ENCODE measurements at places on chromosomes 7 and 10.

DNA sequence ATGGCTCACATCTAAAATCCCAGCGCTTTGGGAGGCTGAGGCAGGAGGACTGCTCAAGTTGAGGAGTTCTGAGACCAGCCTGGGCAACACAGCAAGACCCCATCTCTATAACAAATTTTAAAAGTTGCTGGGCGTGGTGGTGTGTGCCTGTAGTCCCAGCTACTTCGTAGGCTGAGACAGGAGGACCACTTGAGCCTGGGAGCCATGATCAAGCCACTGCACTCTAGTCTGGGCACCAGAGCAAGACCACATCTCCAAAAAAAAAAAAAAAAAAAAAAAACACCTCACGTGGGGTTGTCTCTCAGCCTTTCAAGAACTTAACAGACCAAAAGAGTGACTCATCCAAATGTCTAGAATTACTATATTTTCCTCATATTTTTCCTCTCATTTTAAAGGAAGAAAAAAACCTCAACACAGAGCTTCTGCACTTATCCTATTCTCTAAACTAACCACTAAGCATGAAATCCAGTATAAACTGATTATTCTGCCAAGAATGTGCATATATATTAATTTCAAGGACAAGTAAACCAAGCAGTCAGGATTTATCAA lies 46.3 kb downstream of the CUL2 start:
- no peak for DNase-seq

DNA sequence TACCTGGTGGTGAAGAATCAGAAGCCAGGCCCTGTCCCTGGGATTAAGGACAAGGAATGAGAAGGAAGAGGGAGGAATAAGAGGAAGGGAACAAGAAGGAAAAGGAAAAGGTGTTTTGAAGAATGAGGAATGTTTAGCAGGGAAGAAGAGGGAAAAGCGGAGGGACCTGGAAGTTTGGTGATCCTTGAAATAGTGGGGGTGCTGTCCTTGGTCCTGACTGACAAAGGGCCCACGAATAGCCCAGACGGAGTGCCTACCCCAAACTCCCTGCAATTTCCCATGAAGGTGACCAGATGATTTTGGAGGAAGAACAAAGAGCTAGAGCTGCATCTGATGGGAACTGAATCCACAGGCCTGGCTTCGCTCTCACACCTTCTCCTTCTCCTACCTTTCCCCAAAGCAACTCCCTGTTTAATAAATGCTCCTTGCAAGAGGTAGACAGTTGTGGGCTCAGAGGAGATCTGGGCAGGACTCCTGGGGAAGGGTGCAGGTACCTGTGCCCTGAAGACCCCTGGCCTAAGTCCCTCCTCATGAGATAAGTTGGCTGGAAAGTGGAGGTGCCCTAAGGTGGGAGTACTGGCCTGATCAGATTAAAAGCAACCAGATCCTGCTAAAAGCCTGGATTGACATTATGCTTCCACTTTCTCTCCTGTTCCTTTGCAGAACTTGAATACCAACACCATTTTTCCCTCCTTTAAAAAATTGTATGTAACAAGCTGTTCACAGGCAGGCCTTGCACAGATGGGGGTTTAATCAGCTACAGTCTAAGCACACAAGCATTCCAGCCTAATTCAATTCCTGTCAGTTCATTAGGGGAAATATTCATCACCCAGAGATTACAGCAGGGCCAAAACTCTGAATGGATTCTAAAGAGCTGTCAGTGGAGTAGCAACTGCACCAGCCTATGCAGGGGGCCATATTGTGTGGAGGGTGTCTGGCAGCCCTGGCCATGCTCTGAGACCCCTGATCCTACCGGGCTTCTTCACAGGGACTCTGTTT lies 19.4 kb downstream of the KAZALD1 start:
- DNase-seq, result no peak

GRCh38 chr7:90988516-90988915 lies 275.7 kb upstream of the FZD1 start:
- DNase-seq, result no peak

GRCh38 chr10:86289577-86289868 lies 77.1 kb downstream of the GRID1 start:
- no peak for DNase-seq

GRCh38 chr10:7107285-7107684 lies 303.5 kb downstream of the SFMBT2 start:
- no peak for DNase-seq

GRCh38 chr10:122221958-122222357 lies 49.1 kb upstream of the BTBD16 start:
- DNase-seq, result no peak

DNA sequence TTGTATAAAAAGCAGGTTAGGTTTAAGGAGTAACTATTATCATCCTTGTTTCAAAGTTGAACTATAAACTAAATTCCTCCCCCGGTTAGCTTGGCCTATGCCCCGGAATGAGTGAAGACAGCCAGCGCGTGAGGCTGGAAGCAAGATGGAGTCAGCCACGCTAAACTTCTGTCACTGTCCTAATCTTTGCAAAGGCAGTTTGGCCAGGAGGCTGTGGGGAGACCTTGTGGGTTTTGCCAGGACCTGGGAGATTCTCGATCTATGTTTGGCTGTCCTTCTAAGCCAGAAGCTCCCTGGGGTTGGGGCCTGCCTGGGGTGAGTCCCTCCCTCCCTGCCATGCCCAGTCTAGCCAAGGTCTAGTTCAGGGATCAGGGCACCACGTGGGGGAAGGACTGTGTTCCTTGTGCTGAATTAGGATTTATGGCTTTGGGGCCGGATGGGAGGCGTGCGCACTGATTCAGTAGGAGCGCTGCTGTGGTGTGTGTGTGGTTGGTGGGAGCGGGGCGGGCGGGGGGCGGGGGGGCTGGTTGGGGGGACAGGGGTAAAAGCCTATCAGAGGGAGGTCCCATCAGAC lies 871 bp upstream of the GTF2IRD1 start:
- DNase-seq, result peak; percentile 65

DNA sequence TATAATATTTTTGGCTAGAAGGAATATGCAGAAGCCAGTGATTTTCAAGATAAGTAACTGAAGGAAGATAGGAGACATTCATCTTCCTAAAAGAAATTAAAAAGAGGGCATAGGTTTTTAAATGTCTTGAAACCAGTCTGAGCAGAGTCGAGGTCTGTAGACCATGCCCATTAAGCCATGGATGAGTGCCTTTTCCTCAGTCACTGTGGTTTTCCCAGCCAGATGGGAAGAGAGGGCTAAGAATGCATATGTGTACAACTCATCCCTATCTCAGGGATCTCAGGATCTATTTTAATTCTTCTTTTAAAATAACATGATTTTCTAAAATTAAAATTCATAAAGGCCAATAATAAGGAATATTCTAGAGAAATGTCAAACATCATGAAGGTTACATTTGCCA lies 112.8 kb downstream of the PPP1R3A start:
- DNase-seq, result no peak

DNA sequence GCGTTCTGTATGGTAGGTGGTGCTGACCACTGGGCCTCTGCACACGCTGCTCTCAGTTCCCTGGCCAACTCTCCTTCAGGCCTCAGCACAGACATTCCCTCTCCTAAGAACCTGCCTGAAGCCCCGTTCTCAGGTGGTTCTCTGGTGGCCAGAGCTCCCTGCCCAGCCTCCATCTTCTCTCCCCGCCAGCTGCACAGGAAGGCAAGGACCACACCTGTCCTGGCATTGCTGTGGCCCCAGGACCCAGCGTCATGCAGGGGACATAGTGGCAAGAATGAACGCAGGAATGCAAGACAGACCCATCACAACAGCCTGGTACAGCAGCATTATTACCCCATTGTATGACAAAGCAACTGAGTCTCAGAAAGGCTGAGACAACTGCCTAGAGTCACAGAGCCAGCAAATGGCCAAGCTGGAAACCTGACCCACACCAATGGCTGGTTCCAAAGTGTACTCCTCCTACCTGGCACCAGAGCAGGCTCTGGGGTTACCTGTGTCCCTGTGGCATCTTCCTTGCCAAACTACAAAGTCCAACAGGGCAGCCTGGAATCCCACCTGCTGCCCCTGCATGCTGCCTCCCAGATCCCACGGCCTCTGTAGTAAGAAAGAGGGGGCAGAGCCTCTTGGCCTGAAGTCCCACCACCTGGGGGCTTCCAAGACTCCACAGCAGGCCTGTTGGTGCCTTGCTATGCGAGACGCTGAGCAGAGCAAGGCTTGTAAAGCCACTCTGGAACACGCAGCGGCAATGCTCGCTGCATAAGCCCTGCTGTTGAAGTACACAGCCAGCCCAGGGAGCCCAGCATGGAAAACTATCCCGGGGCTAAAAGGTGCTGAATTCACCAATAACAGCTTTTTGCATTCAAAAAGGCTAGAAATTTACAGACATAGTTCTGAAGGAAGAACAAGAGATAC lies 73.3 kb downstream of the CHST15 start:
- DNase-seq, result no peak

GRCh38 chr7:50682573-50682972 lies 100.1 kb downstream of the GRB10 start:
- no peak for DNase-seq

- DNase-seq, result no peak
Observed at GRCh38 chr10:94500063-94500462, 45.5 kb upstream of the HELLS start.

- DNase-seq, result peak; percentile 52
Observed at GRCh38 chr10:93075369-93076221, 1.9 kb downstream of the CYP26A1 start.

DNA sequence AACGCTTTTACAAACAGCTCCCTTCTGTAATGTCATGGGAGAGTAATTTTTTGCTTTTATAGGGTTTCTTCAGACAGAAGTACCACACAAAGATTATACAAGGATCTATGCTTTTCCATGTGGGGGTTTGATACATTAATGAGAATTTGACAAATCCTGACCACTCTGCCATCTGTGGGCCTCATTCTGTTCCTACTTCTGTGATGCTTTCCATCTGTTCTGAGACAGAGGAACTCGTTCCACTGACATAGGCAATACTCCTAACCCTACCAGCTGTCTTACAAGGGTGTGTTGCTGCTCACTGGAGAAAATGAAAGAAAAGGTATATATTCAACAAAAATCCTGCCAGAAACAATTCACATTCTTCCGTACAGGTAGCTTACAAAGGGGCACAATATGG lies 59.4 kb upstream of the NAMPT start:
- DNase-seq, result no peak

- no peak for DNase-seq
Observed at GRCh38 chr7:101258243-101258731, 13.4 kb upstream of the FIS1 start.

GRCh38 chr10:112721080-112721698 lies 228.9 kb upstream of the TCF7L2 start:
- DNase-seq, result no peak

- DNase-seq, result no peak
Observed at GRCh38 chr7:43877968-43878864, 8.9 kb upstream of the MRPS24 start.

DNA sequence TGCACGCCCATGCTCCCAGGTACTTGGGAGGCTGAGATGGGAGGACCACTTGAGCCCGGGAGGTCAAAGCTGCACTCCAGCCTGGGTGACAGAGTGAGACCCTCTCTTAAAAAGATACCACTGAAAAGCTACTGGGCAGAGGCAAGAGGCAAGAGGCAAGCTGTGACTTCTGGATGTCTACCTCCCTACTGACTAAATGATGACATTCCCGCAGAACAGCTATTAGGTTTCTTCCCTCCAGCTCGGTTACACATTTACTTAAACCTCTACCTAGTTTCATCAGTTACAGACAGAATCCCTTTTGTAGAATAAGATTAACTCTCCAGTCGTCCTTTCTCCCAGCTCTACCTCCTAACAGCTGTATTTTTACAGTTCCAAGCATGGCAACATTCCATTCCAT lies 21.2 kb downstream of the RHEB start:
- no peak for DNase-seq

- no peak for DNase-seq
Observed at GRCh38 chr7:140667476-140667875, 5.3 kb upstream of the ADCK2 start.

- DNase-seq, result no peak
Observed at GRCh38 chr10:35132727-35133126, 6.1 kb downstream of the CREM start.

All from activated CD8-positive, alpha-beta memory T cell treated with anti-CD3 and anti-CD28 coated beads, Interleukin-2, amount 50 U/mL, for 48 hours (primary cell).